Smooth muscle cell of the coronary artery (primary cell): ENCODE measurements at places on chromosomes 16 and 17. TPM values are rescaled to one million over a fixed set of nuclear protein-coding genes. Genes with fewer than 3 reads are reported as not detected.

DRC3 gene
- 0.83 and 3.0 TPM in 2 replicates for total RNA-seq

ANKRD40CL gene
- not detected in 2 replicates for total RNA-seq

FOXF1 gene
- not detected in 2 replicates for total RNA-seq

CORO6 gene
- total RNA-seq, result 3.5 and 9.4 TPM in 2 replicates

TXNDC17 gene
- total RNA-seq, result 123 and 139 TPM in 2 replicates

TCAP gene
- 0.23 and 0.70 TPM in 2 replicates for total RNA-seq

KRTAP2-2 gene
- not detected in 2 replicates for total RNA-seq

ARSG gene
- 0.98 and 5.1 TPM in 2 replicates for total RNA-seq

PRRT2 gene
- 0.38 and 1.6 TPM in 2 replicates for total RNA-seq

C17orf58 gene
- 10.8 and 12.8 TPM in 2 replicates for total RNA-seq

GUCY2D gene
- not detected in 2 replicates for total RNA-seq

RECQL5 gene
- total RNA-seq, result 10.9 and 18.5 TPM in 2 replicates

HOXB4 gene
- total RNA-seq, result 0.35 and 0.90 TPM in 2 replicates

SLFN5 gene
- 56.1 and 77.1 TPM in 2 replicates for total RNA-seq

GALR2 gene
- total RNA-seq, result not detected in 2 replicates

PROCA1 gene
- 0.90 and 1.4 TPM in 2 replicates for total RNA-seq
